ENCODE measurements at places on chromosomes 16 and 17.
A peak's percentile ranks its signal among the peaks of the same experiment; 100 is the strongest.

DNA sequence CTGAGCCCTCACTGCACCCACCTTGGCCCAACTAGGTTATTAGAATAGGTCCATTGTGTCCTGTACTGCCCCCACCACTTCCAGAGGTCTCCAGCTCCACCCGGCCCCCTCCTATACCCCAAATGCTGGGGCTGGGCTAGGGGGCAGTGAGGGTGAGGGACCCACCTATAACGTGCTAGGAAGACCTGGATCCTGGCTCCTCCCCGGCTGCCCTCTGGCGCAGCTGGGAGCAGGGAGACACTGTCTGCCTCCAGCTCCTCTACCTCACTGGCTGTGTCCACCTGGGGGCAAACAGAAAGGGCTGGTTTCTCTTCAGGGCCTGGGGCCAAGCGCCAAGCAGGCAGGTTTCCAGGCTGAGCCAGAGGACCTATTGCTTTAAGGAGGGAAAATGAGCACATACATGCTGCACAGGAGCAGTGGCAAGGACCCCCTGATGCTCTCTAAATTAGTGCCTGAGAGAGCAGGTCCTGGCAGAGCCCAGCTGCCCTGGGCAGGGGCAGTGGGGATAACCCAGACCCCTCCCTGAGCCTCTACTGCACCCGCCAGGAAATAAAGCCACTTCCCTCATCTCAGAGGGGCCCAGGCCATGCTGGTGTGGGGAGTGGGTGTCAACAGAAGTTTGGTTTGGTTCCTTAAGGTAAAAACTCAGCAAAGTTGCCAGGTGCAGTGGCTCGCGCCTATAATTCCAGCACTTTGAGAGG is 12.2 kb downstream of the TSPOAP1 start:
- DNase-seq, result no peak

DNA sequence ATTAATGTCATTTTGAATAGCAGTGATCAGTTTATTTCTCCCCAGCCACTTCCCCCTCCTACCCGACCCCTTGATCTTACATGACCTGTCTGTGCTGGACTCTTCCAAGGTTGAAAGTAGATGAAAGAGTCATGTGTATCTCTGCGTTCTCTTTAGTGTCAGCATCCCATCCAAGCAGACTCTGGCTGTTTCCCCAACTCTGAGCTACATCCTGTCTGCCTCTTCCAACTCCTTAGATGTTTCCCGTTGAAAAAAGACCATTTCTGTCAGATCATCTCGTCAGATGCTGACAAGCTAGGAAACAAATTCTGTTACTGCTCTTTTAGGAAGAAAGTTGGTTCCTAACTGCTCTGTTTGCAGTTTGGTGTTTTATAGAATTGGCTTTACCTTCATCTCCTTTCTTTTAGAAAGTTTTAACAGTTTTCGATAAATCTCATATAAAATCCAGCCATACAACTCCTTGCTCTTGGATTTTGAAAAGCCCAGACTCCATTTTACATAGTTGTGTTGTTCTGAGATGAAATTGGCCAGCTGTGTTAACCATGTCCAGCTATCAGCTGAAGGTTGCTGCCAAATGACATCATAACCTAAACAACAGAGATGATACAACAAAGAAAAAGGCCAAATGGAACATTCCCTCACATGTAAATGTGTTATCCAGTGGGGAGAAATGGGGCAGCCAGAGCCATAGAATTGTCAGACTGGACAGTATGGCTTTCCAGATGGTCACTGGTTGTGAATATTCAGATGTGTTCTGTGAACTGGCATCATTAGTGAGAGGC is 43.5 kb downstream of the CYB561 start:
- peak; percentile 42 for DNase-seq

- DNase-seq, result no peak
Measured at GRCh38 chr17:39808409-39808997, 55.6 kb downstream of the IKZF3 start.

DNA sequence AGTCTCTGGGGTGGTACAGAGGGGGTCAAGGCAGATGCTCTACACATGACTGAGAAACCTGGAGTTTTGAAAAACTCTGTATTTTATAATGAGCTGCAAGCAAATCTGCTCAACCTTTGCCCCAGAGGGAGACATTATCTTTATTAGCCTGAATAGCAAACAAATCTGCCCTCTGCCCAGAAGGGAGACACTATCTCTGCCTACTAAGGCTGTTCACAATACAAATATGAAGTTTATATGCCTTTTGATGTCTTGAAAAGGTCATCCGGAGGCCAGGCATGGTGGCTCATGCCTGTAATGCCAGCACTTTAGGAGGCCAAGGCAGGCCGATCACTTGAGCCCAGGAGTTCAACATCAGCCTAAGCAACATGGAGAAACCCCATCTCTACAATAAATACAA is 11.0 kb upstream of the XYLT1 start:
- DNase-seq, result no peak

GRCh38 chr17:39617100-39617445 is 9.4 kb upstream of the NEUROD2 start:
- DNase-seq, result no peak

GRCh38 chr17:45267436-45268055 is 5.7 kb upstream of the SPATA32 start:
- no peak for DNase-seq

DNA sequence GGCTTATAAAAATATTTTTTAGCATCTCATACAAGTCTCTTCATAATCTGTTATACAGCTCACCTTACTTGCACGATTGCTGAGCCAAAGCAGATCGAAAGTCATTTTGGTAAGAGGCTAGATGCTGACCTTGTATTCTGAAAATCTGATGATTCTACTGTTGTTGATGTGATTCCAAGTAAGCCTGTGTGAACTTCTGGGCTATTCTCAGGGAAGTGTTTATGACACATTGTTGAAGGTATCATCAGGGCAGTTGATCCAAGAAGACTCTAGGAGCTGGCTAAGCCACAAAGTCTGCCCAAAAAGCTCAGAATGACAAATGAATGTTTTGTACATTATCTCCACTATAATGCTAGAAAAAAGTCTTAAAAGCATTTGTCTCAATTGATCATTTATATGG is 16.0 kb downstream of the OMG start:
- DNase-seq, result peak; percentile 25

DNA sequence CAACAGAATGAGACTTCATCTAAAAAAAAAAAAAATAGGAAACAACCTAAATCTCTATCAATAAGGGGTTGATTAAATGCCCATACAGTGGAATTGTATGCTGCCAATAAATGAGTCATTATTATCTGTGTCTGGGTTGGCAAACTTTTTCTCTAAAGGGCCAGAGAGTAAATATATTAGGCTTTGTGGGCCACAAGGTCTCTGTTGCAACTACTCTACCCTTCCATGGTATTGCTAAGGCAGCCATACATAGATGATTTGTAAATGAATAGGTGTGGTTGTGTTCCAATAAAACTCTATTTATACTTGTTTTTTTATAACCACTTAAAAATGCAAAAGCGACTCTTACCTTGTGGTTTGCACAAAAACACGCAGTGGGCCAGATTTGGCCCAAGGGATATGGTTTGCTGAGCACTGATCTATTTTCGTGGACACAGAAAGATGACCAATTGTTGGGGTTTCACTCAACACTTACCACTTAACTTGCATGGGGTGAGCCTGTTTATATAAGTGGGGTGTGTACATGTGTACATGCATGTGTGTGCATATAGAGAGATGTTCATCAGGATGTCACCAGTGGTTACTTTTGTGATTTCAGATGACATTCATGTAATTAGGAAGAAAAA is 12.4 kb upstream of the IL4R start:
- no peak for DNase-seq

DNA sequence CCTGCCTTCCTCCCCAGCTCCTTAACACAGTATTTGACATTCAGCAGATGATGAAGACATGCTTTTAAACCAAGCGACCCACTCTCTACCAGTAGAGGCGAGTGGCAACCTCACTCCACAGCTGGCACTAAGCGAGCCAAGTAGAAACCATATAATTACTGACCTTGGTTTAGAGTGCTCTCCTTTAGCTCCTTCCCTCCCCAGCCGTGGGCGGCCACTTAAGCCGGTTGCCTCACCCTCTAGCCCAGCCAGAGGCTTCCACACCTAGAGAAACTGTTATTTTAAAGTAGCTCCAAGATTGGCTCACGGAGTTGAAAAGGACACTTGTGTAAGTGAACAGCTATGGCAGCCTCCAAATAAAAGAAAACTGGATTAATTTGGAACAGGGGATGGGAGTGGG is 109.1 kb upstream of the CRHR1 start:
- DNase-seq, result no peak

DNA sequence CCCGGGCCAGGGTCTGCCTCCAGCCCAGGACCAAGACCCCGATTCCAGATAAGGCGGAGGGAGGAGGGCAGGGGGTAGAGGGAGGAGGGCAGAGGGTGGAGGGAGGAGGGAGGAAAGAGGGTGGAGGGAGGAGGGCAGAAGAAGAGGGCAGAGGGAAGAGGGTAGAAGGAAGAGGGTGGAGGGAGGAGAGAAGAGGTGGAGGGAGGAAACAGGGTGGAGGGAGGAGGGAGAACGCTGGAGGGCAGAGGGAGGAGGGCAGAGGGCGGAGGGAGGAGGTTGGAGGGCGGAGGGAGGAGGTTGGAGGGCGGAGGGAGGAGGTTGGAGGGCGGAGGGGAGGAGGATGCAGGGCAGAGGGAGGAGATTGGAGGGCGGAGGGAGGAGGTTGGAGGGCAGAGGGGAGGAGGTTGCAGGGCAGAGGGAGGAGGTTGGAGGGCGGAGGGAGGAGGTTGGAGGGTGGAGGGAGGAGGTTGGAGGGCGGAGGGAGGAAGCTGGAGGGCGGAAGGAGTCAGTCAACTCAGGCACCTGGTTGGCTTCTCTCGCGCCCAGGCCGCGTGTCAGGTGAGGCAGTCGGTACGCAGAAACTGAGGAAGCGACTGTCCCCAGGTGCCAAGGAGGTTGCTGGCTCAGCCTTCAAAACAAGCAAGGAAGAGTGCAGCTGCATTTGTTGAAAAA is 65.2 kb downstream of the KLHDC4 start:
- DNase-seq, result no peak

DNA sequence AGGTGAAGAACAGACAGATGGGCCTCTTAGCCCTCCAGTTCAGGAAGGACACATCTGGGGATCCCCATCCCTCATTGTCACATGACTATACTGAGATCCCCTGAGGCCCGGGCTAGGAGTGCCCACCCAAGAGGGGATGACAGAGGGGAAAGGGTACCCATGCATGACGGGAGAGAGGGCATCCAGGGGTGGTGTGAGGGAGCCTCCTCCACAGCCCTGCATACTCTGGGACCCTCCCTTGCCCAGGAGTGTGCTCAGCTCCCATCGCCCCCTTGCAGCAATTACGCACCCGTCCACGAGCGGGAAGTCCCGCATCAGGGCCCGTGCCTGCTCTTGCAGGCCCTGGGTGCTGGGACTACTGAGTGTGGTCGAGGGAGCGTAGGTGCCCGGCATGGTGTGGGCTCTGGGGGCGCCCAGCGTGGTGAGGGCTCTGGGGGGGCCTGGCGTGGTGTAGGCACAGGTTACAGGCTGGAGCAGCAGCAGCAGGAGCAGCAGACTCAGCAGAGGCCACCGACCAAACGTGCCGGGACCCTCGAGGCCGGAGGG is 6.5 kb downstream of the DPEP2 start:
- no peak for DNase-seq

- DNase-seq, result no peak
Measured at GRCh38 chr17:22704674-22705073, 1012.4 kb downstream of the KCNJ18 start.

GRCh38 chr16:57810197-57811031 is 8.1 kb upstream of the KIFC3 start:
- peak; percentile 84 for DNase-seq

DNA sequence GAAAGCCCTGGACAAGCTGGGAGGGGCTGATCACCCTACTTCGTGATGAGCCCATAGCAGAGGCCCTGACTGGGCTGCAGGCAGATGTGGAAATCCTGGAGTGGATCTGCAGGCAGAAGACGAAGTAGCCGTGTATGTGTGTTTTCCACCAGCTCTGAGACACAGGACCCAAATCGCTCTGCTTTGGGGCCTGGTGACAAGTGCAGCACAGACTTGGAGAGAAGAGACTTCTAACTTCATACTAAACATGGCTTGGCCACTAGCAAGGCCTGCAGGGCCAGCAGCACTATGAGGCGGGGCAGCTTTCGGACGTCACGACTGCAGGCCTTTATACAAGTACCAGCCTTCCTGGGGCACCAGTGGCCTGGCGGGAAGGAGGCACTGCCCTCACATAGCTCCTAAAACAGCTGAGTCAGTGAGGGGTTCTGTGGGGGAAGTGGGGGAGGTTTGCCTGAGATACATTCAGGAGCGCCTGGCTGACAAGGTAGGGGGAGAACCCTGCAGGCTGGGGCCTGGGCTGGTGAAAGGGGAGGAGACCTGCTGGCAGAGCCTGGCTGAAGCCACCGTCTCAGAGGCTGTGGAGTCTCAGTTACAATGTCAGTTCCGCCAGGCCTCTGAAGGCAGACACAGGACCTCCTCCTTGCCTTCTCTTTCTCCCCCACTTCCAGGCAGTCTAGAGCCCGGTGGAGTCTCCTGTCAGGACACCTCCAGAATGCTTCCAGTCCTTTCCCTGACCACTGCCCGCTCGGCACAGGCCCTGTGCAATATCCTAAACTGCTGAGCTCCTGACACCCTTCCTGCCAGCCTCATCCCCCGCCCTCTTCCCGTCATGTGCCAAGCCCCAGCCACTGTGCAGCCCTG is 73.4 kb downstream of the WSB1 start:
- DNase-seq, result no peak

DNA sequence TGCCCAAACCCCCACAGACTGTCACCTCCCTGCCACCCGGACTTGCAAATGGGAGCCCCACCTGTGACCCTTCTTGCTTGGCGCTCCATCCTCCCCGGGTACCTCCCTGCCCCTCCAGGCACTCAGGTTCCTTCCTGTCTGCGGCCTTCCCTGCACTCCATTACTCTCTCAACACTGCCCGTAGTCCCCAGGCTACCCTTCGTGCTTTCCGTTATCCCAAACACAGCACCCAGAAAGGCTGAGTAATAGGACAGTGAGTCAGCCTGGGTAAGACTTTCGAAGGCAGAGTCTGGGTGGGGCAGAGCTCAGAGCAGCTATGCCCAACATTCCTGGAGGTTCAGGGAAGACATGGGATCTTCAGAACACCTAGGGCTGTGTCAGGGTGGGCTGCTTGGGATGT is 16.6 kb upstream of the C16orf74 start:
- peak; percentile 91 for DNase-seq

GRCh38 chr16:29024278-29024677 is 39.4 kb downstream of the LAT start:
- no peak for DNase-seq

DNA sequence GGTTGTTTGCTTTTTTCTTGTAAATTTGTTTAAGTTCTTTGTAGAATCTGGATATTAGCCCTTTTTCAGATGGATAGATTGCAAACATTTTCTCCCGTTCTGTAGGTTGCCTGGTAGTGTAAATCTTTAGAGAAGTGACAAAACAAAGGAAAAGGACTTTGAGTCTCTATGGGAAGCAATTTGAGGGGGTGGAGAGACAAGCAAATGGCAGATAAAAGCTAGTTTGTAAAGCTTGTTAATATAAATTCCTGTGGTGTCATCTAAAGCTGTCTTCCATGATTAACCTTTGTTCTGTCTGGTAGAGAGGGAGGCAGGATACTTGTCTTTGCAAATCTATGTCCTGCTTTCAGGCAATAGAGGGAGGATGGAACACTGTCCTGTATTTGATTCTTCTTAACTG is 40.6 kb upstream of the CACNG4 start:
- no peak for DNase-seq

GRCh38 chr16:85944572-85945423 is 45.8 kb downstream of the IRF8 start:
- DNase-seq, result no peak
